Activated T-helper 1 cell treated with anti-CD3 and anti-CD28 coated beads, Interleukin-2, amount 50 U/mL, for 16 hours (primary cell): ENCODE measurements at places on chromosomes 11 and 22.

DNA sequence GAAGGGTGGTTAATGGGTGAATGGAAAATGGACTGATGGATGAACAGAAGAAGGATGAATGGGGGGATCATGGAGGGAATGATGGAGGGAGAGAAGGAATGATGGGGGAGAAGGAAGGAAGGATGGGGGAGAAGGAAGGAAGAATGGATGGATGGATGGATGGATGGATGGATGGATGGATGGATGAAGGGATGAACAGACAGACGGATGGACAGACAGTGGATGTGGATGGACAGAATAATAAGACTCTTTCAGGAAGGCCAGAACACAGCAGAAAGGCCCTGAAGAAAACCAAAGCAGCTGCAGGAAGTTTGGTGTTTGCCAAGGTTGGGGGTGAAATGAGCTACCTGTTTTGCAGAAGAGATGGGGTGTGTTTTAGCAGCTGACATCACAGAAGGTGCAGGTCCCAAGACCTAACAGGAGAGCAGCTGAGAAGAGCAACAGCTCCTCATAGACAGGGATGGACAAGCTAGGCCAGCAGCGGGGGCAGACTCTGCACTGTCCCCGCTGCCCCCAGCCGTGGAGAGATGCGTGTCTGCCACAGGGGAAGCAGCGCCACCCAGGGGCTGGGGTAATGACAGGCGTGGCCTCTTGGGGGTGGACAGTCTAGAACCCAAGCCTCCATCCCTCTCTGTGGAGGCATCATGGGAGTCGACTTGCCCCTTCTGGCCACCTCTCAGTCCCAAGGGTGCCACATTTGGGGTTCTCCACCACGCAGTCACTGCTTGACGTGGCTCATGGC lies 17.9 kb downstream of the C1QTNF6 start:
- DNase-seq, result no peak

DNA sequence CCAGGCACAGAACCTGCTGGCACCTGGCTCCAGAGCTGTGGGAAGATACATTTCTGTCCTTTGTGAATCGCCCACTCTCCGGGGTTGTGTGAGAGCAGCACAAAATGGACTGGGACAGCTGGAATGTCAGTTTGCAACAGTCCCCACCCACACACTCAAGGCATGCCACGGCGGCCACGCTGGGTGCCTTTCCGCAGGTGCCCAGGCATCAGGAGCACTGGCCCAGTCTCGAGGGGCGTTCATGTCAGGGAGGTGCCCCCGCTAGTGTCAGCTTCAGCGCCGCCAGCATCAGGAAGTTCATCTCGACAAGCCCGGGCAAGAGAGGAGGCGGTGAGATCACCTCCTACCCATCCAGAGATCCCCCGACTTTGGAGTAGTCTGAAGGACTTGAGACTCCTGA lies 2.1 kb downstream of the TP53AIP1 start:
- no peak for DNase-seq

GRCh38 chr11:70250876-70251658 lies 19.4 kb upstream of the PPFIA1 start:
- DNase-seq, result no peak

GRCh38 chr11:29657709-29658108 lies 359.1 kb downstream of the KCNA4 start:
- no peak for DNase-seq

DNA sequence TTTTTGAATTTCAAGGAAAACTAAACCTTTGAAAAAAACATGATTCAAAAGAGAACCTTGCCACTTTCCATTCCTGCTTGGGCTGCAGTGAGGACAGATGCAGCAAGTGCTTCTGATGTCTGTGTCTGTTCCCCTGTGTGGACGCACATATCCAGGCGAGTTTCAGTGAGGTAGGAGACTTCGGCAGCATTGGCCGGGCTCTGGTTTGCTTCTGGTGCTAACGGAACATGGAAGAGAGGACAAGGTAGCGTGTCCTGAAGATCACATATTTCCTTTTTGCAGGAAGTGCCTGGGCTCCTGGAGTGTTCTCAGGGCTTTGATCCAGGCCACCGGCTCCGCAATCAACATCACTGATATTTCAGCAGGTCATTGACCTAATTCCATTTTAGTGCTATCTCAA lies 33.1 kb upstream of the IGLL5 start:
- no peak for DNase-seq

DNA sequence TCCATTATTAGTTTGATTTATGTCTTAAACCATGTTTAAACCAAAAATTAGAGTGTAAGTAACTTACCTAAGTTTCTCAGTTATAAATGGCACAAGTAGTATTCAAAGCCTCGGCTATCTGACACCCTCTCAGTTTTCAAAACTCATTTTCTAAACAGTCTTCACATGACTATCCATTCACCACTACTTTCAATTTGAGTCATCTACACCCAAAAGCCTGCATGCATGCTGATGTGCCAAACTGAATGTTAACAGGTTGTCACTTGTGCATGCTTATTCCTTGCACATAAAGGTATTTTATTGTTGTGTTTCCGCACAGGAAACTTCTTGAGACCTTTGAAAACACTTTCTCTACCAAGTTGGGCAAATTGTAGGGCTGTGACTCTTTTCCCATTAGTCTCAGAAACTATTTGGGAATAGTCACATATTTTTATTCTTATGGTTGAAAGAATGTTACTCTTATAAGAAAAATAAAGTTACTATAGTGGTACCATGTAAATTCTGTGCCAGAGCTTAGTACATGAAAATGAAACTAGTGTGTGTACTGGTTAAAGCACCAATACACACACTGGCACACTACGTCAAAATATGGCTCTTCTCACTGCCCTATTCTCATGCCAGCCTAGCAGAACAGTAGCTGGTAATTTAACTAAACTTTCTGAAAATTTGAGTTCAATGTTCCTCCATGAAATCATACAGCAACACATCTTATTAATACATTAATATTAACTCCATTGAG lies 2.2 kb upstream of the OR51E2 start:
- DNase-seq, result no peak

GRCh38 chr11:83864412-83865057 lies 578.4 kb upstream of the CCDC90B start:
- DNase-seq, result no peak

DNA sequence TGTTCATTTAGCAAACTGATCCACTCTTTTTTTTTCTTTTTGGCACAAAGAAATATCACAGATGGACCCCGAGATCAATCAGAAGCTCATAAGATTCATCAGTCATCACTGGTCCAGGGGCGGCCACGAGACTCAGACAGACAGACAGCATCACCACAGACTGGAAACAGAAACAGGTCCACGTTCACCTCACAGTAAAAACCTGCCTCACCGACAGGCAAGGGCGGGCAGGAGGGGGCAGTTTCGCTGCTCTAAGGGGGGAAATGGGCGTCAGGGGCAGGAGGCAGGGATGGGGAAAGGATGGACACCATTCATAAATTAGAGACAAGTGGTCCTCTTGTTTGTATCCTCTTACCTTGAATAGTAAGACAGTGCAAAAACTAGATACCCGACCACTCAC lies 16.5 kb downstream of the CHST1 start:
- no peak for DNase-seq

GRCh38 chr11:44684859-44685281 lies 41.9 kb upstream of the TSPAN18 start:
- no peak for DNase-seq

- DNase-seq, result peak; percentile 50
These were observed 284.8 kb downstream of the ETS1 start for GRCh38 chr11:128302425-128303186.

GRCh38 chr11:114886644-114887265 lies 208.4 kb downstream of the NXPE2 start:
- no peak for DNase-seq

- DNase-seq, result no peak
These were observed 394 bp downstream of the CHRM4 start for GRCh38 chr11:46391186-46391577.

- DNase-seq, result no peak
These were observed 109.0 kb upstream of the B3GAT1 start for GRCh38 chr11:134521001-134521400.

- DNase-seq, result no peak
These were observed 10.8 kb downstream of the RIBC2 start for GRCh38 chr22:45424241-45424731.

GRCh38 chr11:90700789-90701439 lies 478.1 kb upstream of the CHORDC1 start:
- DNase-seq, result no peak

DNA sequence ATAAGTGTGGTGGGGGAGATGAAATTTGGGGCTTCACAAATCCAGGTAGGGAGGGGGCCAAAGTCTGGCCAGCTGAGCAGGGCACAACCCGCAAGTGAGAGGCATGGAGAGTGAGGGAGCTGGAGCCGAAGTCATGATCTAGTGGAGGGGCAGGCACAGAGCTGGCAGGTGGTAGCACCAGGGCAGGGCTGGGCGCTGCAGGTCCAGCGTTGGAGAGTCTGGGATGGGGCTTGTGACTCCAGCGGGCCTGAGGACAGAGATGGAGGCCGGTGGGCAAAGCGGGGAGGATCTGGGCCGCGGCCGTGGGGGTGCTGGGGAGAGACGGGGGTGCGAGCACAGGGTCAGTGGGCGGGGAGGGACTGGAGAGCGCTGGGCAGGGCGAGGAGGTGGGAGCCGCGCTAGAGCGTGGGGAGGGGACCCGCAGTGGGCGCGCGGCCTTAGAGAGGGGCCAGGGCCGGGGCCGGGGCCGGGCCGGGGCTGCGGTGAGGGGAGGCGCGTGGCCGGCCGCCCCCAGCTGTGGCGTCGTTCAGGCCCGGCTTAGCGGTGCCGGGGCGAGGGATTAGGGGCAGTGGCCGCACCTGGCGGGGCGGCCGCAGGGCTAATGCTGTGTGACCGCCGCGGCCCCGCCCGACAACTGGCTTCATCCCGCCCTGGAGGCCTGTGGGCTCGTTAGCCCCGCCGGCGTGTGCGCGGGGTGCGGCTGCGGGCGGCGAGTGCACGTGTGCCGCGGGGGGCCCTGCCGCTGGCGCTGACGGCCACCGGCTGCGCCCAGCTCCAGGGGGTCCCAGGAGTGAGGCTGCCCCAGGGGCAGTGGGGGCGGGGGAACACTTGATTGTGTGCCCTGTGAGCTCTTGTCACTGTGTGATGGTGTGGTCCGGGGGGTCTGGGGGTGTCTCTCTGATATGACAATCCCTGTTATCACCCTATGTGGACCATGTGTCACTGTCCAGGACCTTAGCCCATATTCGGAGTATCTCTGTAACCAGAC lies 23.6 kb upstream of the MYOD1 start:
- DNase-seq, result no peak

DNA sequence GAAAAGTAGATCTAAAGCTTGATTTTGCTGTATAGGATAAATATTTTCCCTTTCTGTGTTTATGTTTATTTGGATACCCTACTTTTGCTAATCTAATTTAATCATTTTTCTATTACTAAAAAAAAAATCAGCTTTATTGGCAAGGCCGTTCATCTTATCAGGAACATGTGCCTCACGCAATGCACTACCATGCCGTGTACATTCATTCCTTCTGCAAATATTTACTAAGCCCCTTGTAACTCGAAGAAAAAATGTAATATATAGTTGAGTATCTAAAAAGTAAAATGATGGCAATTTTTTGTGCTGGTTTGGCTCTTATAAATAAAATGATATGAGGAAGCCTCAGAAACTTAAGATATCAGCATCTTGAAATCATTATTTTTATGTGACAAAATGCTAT lies 8.9 kb downstream of the UVRAG start:
- no peak for DNase-seq

GRCh38 chr11:116879800-116880625 lies 42.6 kb upstream of the APOA1 start:
- no peak for DNase-seq

GRCh38 chr11:131302836-131303235 lies 67.6 kb upstream of the NTM start:
- no peak for DNase-seq

GRCh38 chr22:31490496-31490925 lies 869 bp upstream of the EIF4ENIF1 start:
- peak; percentile 33 for DNase-seq

DNA sequence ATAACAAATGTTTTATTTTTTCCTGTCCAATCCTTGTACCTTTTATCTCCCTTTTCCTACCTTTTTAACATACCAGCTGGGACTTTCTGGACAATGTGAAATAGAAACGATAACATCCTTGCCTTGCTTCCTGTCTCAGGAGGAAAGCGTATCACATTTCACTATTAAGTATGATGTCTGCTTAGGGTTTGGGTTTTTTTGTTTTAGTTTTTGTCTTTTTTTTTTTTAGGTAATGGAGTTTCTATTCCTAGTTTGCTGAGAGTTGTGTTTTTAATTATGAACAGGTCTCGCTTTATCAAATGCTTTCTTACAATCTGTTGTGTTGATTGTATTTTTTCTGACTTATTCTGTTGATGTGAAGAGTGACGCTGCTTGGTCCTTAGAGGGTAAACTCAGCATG lies 64.2 kb upstream of the KCNQ1OT1 start:
- no peak for DNase-seq

DNA sequence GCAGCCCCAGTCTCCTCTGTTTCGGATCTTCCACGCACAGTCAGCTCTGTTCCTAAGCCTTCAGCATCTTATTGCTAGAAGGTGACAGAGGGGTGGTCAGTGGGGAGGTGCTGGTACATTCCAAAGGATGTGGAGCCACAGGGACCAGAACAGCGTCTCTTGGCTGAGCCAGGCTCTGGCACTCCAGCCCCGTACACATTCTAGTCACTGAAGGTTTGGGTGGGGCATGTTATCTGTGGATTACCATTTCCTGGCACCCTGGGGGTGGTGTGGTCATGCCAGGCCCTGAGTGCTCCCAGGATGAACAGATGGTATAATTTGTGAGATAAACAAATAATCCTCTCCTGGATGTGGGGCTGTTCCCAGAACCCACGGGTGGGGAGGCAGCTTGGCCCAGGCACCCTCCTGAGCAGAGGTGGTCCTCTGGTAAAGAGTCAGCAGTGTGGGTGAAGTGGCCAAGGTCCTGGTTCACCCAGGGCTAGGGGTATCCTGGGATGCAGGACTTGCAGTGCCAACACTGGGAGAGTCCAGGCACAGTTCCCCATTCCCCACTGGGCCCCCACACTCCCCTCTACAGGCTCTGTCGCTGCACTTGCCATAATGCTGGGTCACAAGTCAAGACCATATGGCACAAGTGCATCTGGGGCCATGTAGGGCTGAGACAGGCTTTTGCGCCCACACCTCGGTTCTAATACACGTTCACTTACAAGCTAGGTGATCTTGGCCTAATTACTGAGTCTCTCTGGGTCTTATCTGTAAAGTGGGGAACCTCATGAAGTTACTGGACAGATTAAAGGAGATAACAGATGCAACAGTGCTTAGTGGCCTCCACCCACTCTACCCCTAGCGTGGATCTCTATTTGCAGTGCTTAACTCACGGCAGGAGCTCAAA lies 33.0 kb downstream of the DKK3 start:
- no peak for DNase-seq

GRCh38 chr22:46622081-46622521 lies 1.9 kb downstream of the GRAMD4 start:
- no peak for DNase-seq

GRCh38 chr11:69518081-69518950 lies 36.9 kb downstream of the LINC01488 start:
- no peak for DNase-seq

GRCh38 chr11:65440831-65441499 lies 18.4 kb downstream of the NEAT1 start:
- no peak for DNase-seq
